ENCODE measurements at places on chromosomes 2 and 18.

DNA sequence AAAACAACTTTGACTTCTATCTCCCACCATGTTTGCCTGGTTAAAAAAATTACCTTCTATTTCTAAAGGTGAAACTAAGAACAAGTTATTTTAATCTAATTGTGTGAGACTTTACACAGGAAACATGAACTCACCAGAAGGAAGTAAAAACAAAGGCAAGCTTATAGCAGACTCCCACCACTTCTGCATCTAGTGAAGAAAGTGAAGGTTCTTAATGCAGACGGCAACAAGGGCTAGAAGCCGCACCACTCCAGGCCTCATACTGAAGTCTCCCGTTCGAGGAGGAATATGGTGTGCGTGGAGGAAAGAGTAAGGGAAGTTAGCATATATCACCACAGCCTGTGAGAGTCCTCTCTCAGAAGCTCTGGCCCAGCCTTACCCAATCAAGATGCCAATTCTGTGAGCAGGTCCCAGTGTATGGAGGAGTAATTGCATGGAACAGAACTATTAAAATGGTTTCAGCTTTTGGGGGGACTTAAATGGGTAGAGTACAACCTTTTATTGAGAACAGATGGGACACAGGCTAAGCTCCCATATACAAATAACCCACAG is 958.7 kb downstream of the BCL11A start:
- peak; percentile 1 for DNase-seq
- peaks cover 10% of the 10 kb centered on the region for H3K36me3 ChIP-seq
- H3K27me3 ChIP-seq = no peaks in the 10 kb centered on the region

DNA sequence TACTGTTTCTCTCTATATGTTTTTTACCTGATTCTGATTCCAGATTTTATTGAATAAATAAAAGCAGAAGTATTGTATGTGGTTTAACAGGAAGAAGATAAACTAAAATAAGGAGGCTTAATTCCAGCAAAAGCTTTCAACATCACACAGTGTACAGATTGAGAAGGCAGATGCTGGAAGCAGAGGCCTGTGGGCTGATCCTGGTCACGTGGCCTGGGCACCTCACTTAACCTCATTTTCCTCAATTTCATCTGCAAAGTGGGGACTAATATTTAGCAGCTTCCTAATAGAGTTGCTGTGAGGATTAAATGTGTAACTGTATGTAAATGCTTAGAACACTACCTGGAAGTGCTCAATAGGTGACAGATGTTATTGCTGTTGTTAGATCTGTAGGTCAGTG is 58.0 kb downstream of the CDCA7 start:
- no peak overlapping the region for H3K4me3 ChIP-seq
- no peak overlapping the region for H3K27ac ChIP-seq
- no peaks in the 10 kb centered on the region for H3K4me1 ChIP-seq

DNA sequence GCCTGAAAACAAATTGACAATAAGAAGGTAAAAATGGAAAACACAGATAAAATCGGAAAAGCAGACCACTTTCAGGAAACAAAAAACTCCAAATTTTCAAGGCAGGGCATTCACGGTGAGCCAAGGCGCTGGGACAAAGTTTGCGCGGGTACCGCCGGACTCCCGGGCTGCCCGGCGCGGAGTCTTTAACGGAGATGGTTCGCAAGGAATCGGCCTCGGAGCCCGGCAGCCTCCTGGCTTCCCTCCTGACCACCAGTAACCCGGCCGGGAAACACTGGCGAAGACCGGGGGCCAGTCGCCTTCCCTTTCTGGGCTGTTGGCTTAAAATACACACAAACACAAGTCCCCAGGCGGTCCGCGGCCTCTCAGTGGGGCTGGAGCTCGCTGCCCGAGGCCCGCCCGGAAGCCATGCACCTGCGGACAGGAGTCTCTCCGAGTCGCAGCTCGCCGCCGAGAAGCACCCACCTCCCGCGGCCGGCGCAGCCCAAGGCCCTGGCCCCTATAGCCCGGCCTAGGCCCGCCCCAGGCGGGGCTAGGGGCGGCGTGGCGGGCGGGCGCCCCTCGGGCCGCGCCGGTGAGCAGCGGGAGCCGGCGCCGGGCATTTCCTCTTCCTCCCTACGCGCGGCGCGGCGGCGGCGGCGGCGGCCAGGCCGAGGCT is 622 bp upstream of the KCMF1 start:
- DNase-seq = peak; percentile 56
- peak overlapping the region; percentile 99 for H3K4me3 ChIP-seq
- H3K27ac ChIP-seq = peak overlapping the region; percentile 99
- H3K36me3 ChIP-seq = peaks cover 28% of the 10 kb centered on the region
- no peaks in the 10 kb centered on the region for H3K27me3 ChIP-seq
- peaks cover 18% of the 10 kb centered on the region for H3K4me1 ChIP-seq

GRCh38 chr18:60019463-60019840 is 119.7 kb downstream of the PMAIP1 start:
- peaks cover 30% of the 10 kb centered on the region for H3K27me3 ChIP-seq
- no peaks in the 10 kb centered on the region for H3K36me3 ChIP-seq
- no peak overlapping the region for H3K27ac ChIP-seq
- no peaks in the 10 kb centered on the region for H3K4me1 ChIP-seq

- no peak for DNase-seq
- H3K4me3 ChIP-seq = no peak overlapping the region
- no peaks in the 10 kb centered on the region for H3K36me3 ChIP-seq
- H3K27me3 ChIP-seq = no peaks in the 10 kb centered on the region
- H3K27ac ChIP-seq = no peak overlapping the region
- peaks cover 2% of the 10 kb centered on the region for H3K4me1 ChIP-seq
These were observed 259.7 kb downstream of the ETAA1 start for GRCh38 chr2:67656875-67657274.

- DNase-seq = no peak
- H3K4me1 ChIP-seq = no peaks in the 10 kb centered on the region
- no peaks in the 10 kb centered on the region for H3K27me3 ChIP-seq
- no peak overlapping the region for H3K27ac ChIP-seq
- no peak overlapping the region for H3K4me3 ChIP-seq
These were observed 232.3 kb upstream of the ITGA4 start for GRCh38 chr2:181224866-181225265.

DNA sequence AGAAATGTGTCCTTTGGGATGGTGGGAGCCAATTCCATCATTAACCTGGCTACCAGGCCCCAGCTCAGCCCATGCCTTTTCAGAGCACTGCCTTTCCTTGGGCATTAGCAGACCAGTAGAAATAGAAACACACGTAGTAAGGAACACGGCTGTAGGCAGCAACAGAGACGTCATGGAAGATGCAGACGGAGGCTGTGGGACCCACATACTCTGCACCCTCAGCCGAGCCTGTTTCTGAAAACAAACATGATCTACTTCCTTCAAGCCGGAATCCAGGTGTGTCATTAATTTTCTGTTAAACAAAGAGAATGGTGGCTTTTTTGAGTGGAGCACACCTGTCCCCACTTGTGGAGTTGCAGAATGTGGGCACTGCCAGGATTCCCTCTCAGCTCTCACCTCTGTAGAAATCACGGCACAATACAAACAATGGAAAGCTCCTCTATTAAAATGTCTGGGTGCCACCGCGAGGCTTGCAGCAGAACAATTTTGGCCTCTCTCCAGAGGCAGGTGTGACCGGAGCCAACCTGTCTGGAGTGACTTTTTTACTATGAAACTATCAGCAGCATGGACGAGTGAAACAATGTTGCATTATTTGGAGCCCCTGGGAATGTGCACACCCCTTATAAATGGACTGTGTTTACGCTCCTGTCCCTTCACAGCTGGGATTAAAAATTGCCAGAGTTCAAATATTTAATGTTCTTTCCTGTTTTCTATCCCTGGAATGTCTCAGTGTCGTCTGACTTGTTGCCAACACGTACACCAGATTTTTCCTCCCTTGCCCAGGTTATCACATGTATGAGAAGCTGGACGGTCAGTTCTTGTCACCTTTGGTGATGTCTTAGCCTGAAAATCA is 31.7 kb downstream of the SPP2 start:
- DNase-seq = no peak
- peaks cover 22% of the 10 kb centered on the region for H3K4me1 ChIP-seq
- H3K36me3 ChIP-seq = peaks cover 2% of the 10 kb centered on the region
- peak overlapping the region; percentile 71 for H3K27ac ChIP-seq
- H3K27me3 ChIP-seq = peaks cover 39% of the 10 kb centered on the region

- no peak overlapping the region for H3K27ac ChIP-seq
- no peak for DNase-seq
- H3K4me1 ChIP-seq = no peaks in the 10 kb centered on the region
- H3K4me3 ChIP-seq = no peak overlapping the region
These were observed 21.4 kb upstream of the GREB1 start for GRCh38 chr2:11512431-11512830.

DNA sequence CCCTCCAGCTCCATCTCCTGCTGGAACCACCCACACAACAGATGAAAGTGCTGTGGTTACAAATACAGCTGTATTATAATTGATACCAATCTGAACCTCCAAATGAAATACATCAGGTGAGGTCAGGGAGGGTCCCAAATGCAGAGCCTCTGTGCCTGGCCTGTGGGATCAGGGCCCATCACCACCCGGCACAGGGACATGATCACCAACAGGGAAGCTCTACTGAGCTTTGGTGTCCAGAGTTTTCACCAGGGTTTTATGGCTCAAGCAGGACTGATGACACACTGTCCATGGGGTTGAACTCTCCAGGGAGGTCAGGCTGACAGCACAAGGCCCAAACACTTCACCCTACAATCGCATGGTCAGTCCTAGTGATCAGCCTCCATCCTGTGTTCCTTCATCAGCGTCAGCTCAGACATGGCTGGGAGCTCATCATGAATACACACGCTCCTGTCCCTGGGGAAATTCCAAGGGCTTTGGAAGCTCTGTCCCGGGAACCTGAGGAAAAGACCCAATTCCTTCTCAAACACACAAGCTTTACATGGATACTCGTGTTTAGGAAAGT is 3.9 kb upstream of the PXDN start:
- H3K36me3 ChIP-seq = no peaks in the 10 kb centered on the region
- H3K4me3 ChIP-seq = no peak overlapping the region
- H3K27me3 ChIP-seq = peaks cover 67% of the 10 kb centered on the region
- DNase-seq = no peak
- no peak overlapping the region for H3K27ac ChIP-seq

DNA sequence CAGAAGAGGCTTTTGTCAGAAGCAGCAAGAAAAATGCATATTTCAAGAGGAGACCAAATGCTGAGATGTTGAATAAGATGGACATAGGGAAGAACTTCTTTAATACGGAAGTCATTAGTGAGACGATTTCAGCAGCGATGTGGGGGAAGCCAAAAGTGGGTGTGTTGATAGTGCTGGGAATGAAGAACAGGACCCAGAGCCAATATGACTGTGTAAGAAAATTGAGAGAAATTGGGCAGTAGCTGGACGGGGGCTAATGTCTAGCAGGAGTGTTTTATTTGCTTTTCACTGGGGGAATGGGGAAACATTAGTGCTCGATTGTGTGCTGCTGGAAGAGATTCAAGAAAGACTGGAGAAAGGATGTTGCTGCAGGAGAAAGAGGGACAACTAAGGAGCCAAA is 788.7 kb upstream of the KLHL29 start:
- no peak overlapping the region for H3K27ac ChIP-seq
- no peaks in the 10 kb centered on the region for H3K27me3 ChIP-seq
- no peak for DNase-seq

DNA sequence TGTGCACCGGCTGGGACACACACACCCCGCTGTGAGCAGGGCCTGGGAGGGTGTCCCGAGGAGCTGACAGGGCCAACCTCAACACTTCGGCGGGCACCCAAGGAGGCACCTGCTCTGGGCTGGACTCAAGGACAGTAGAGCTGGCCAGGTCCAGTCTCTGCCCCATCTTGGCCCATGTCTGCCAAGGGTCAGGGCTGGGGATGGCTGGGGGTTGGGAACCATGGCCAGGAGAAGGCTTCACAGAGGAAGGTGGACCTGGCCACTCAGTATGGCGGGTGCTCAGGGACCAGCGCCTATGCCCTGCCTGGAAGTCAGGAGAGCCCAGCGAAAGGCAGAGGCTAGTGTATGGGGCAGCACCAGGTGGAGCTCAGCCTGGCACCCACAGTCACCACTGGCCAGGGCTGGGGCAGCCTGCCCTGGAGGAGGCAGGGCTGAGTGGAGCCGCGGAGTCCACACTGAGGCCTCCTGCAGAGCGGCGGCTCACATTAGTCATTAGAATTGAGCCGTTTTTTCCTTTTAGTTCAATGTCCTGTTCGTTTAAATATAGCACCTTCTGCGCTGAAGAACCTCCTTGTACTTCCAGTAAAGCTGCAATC is 4.2 kb downstream of the ERFE start:
- H3K4me3 ChIP-seq = no peak overlapping the region
- no peak for DNase-seq
- H3K27ac ChIP-seq = no peak overlapping the region
- peaks cover 18% of the 10 kb centered on the region for H3K4me1 ChIP-seq
- H3K27me3 ChIP-seq = peaks cover 60% of the 10 kb centered on the region

- H3K27me3 ChIP-seq = peaks cover 5% of the 10 kb centered on the region
- no peak overlapping the region for H3K4me3 ChIP-seq
- no peaks in the 10 kb centered on the region for H3K36me3 ChIP-seq
- H3K27ac ChIP-seq = no peak overlapping the region
- no peaks in the 10 kb centered on the region for H3K4me1 ChIP-seq
These were observed 35.1 kb downstream of the DCDC2C start for GRCh38 chr2:3738454-3738853.

- peak overlapping the region; percentile 70 for H3K4me3 ChIP-seq
- H3K4me1 ChIP-seq = peaks cover 50% of the 10 kb centered on the region
- H3K27ac ChIP-seq = peak overlapping the region; percentile 94
- DNase-seq = no peak
These were observed 114.3 kb downstream of the SPTBN1 start for GRCh38 chr2:54570321-54570855.

DNA sequence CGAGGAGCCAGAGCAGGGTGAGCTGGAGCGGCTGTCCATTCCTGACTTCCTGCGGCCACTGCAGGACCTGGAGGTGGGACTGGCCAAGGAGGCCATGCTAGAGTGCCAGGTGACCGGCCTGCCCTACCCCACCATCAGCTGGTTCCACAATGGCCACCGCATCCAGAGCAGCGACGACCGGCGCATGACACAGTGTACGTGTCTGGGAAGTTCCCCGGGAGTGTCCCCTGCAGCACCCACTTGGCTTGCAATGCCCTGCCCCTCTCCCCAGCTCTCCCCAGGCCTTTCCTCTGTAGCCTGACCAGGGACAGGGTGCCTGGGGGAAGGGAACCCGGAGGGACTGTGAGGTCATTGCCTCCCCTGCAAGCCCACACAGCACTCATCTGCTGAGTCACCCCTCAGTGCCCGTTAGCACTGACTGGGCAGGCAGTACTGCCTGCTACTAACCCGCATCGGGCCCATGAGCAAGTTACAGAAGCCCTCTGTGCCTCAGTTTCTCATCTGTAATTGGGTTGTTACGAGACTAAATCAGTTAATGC is 29.4 kb upstream of the GMPPA start:
- H3K4me1 ChIP-seq = no peaks in the 10 kb centered on the region
- H3K27me3 ChIP-seq = peaks cover 21% of the 10 kb centered on the region
- H3K36me3 ChIP-seq = no peaks in the 10 kb centered on the region

- H3K4me3 ChIP-seq = no peak overlapping the region
- H3K27me3 ChIP-seq = no peaks in the 10 kb centered on the region
- peak overlapping the region; percentile 43 for H3K27ac ChIP-seq
- peaks cover 60% of the 10 kb centered on the region for H3K36me3 ChIP-seq
- DNase-seq = no peak
These were observed 64.3 kb downstream of the TET3 start for GRCh38 chr2:74048843-74049519.

DNA sequence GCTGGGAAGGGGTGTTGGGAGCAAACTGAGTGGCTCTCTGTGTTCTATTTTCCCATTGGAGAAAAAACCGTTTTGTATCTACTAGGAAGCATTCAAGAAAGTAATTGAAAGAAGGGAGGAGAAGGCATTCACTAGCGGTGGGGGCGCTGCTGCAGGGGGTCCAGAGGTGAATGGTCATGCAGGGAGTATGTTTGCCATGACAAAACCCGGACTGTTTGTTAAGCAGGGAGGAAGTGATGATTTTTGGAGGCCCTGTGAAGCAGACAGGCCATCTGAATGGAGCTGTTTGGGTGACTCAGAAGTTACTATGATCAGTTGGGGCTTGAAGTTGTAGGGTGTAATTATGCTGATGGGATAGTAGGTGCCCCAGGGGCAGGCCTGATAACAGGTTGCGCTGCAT is 7.0 kb downstream of the TAF4B start:
- no peak for DNase-seq
- peaks cover 42% of the 10 kb centered on the region for H3K4me1 ChIP-seq
- H3K27ac ChIP-seq = no peak overlapping the region
- no peaks in the 10 kb centered on the region for H3K27me3 ChIP-seq
